ENCODE measurements at places on chromosomes 5 and 9.
A peak's percentile ranks its signal among the peaks of the same experiment; 100 is the strongest.

DNA sequence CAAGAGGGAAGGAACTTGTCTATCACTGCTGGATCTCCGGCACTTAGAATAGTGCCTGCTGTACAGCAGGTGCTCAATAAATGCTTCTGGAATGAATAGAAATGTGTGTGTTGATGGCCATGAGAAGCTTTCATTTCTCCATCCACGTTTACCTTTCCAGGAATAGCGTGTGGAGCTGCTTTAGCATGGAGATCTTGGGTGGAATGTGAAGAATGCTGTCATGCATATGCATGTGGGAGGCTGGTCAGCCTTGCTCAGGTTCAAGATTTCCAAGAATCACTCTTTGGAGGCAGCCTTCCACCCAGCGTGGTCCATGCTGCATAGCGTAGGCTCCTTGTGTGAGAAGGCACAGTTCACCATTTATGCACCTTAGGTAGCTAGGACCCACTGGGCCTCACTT, 19.2 kb downstream of the COL15A1 start:
- peak; percentile 33 for DNase-seq

- DNase-seq, result no peak
Observed at GRCh38 chr5:148659641-148660345, 5.5 kb upstream of the HTR4 start.

DNA sequence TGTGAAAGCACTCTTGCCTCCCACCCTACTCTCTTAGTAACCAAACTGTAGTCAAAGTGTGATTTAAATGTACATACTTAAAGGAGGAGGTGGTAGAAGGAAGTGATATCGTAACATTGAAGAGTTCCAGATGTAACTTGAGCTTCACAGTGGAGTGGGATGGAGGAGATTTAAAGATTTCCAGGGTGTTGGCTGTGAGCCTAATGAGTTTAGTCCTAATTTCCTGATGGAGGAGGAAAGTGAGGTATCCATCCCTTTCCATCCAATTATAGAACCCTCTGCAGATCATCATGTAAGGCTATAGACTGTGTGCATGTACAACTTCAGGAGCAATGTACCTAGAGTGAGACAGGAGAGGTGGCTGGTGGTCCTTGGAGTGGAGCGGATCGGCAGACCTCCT, 1163.9 kb upstream of the SEMA6A start:
- DNase-seq, result no peak

- DNase-seq, result no peak
Observed at GRCh38 chr9:27441741-27442070, 82.4 kb upstream of the IFNK start.

GRCh38 chr9:133499892-133500270, 21.0 kb upstream of the SLC2A6 start:
- no peak for DNase-seq

GRCh38 chr5:122073018-122073417, 5.0 kb downstream of the LOX start:
- DNase-seq, result no peak

- DNase-seq, result no peak
Observed at GRCh38 chr9:116459576-116459975, 227.5 kb upstream of the TRIM32 start.

DNA sequence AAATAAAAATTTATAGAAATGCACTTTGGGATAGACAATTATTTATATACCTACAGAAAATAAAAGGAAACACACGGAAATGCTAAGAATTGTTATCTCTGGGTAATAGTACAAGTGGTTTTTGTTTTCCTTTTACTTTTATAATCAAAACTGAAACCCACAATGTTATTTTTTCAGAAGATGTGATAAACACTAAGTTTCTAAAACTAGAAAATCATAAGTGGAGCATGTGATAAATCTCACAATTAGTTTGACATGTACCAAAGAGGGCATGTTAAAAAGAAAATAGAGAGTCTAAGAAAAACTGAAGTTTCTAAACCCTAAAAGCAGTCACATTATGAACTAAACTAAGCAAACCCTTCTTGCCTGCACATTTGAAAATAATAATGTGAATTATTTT, 61.1 kb downstream of the OXCT1 start:
- DNase-seq, result no peak

GRCh38 chr9:90807006-90807405, 5.4 kb downstream of the SYK start:
- no peak for DNase-seq

DNA sequence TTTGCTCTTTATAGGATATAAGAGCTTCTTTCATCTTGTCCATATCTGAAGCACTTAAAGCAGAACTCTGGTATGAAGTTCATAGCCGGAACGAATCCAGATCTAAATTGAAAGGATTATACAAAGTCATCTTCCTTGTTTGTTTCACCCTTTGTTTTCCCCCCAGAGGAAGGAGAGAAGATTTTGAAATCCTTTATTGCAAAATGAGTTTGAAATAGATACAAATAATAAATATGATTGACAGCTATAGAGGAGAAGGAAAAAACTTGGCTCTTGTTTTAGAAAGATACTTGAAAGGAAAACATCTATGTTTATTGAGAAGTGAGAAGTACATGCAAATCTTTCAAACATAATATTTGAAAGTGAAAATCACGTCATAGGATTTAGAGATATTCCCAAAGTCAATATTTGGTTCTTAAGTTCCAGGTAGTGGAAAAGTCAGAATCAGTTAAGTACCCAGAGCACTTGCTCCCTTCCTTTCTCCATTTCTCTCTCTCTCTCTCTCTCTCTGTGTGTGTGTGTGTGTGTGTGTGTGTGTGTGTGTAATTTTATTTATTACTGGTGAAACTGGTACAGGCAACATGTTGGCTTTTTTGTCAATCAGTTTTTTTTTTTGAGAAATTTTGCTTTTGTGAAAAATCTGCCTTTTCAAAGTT, 27.2 kb downstream of the PAM start:
- no peak for DNase-seq

DNA sequence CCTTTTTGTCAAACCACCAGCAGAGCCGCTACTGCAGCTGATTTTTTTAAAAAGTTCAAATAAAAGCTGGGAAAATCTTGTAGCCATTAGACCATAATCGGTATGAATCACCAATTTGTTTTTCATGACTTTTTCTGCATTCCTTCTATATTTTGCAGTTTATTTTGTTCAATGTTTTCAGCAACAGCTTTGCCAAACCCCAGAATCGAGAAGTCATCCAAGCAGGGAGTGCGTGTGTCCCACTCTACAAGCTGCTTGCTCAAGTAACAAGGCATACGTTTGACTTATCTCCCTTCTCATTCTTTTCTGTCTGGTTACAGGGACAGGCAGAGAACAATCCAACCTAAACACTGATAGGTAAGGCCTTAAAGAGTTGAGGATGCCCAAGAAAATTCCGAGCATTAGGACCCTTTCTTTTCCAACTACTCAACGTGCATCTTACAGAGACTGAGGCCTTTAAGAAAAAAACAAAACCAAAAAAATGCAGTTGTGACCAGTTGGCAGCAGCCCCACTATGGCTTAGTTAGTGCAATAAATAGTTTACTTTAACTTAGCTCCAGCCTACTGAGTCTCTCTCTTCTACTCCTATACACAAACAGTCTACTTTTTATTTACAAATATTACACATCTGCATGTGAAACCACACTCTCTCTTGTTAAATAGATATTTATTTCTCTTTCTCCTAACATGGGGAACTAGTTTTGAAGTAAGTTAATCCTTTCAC, 134.7 kb upstream of the SLIT3 start:
- no peak for DNase-seq

GRCh38 chr5:180865981-180866695, 5.1 kb upstream of the ZFP62 start:
- DNase-seq, result no peak

- no peak for DNase-seq
Observed at GRCh38 chr5:151382576-151382975, 35.2 kb upstream of the SLC36A2 start.

DNA sequence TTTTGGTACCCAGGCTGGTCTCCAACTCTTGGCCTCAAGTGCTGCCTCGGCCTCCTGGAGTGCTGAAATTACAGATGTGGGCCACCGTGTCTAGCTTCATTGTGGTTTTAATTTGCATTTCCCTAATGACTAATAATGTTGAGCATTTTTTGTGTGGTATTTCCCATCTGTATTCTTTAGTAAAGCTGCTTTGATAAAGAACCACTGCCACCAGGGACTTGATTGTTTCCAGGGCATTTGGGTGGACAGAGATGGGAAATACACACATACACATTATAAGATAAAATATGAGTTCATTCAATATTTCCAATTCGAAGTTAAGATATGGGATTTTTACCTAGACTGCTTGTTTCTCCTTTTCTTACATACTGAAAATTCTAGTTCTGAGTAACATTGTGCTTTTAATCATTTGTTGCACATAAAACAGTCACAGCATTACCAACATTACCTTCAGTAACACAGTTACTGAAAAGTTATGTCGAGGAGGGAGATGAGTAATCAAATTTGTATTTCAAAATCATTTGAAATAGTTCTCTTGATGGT, 28.9 kb downstream of the HABP4 start:
- no peak for DNase-seq

DNA sequence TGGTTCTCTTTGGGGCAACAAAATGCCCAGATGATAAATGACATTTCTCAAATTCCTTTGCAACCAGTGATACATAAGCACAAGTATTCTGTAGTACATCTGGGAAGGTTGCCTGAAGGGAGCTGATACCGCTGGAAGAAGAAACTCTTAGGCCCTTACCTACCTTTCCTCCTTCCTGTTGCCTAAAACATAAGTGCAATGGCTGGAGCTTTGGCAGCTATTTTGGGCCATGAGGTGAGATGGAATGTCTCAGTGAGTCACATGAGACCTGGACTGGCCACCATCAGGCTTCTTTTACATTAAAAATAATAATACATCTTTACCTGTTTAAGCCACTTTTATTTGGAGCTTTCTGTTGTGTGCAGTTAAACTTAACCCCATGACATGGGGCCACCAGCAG, 11.2 kb upstream of the ADGRD2 start:
- no peak for DNase-seq

GRCh38 chr5:141440341-141440740, 10.0 kb downstream of the PCDHGA12 start:
- no peak for DNase-seq

- DNase-seq, result peak; percentile 36
Observed at GRCh38 chr9:137085920-137086530, 760 bp upstream of the MAN1B1 start.

DNA sequence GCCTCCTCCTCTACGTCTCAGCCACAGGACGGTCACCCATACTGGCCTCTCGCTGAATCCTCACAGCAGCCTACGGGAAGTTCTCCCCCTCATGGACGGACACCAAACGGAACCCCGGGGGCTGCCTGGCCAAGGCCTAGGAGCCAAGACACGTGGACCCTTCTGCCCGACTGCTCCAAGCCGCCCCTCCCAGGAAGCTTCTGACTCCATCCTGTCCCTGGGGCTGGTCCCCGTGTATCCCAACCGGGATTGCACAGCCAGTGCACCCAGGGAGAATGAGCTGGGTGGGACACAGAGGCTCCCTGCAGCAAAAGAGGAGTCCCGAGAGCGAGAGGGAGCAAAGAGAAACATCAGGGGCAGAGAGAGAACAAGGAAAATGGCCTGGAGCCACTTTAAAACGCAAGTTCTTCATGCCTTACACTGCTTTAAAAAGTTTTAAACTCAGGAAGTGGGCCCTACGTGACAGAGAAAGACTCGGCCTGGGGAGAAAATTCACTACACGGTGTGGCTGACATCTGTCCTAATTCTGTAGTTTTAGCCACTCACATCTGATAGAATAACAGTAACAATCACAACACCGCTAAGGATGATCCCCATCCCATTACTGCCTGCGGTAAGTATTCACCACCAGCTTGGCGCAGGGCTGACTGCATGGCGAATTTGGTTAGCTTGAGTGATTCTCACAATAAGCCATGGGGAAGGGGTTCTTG, 3.0 kb downstream of the FAM78A start:
- DNase-seq, result no peak

- no peak for DNase-seq
Observed at GRCh38 chr9:135971111-135971766, 10.1 kb upstream of the UBAC1 start.

GRCh38 chr5:133006653-133007052, 19.7 kb downstream of the ZCCHC10 start:
- no peak for DNase-seq

- no peak for DNase-seq
Observed at GRCh38 chr5:63916786-63917185, 45.5 kb downstream of the HTR1A start.

DNA sequence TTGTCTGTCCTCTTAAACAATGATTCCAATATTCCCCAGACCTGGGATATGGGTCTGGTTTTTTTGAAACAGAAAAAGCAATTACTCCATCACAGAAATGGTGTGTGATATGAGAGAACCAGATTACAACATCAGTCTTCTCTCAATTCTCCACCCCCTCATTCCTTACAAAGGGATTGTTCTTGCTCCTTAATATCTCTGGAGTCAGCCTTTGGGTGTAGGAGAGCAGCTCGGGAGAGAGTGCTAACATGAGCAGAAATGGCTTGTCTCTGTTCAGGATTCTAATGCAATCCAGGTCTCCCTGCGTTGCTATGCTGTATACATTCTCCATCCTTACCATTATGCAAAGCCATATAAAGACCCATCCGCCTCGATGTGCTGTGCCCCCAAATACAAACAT, 32.7 kb downstream of the ZFAND5 start:
- no peak for DNase-seq

DNA sequence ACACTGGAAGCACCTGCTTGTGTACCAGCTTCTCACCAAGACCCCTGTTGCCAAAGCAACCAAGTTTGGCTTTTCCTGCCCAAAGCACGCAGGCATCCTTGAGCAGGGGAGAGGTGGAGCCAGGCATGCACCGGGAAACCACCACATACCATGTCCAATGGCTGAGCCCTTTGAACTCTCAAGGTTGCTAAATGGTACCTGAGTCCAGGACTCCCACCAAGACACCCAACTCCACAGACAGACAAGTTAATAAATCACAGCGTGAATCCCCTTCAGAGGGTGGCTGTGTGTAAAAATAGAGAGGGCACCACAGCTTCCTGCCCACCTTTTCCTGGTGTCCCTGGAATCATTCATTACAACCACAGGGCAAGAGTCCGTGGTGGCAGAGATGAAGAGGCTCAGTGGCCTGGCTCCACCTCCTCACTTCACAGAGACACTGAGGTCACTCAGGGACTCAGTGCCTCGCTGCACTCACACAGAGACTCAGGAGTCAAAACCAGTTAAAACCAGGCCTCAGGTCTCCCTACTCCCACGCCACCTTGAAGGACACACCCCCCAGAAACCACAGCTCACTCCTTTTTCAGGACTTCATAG, 143.7 kb downstream of the C5orf15 start:
- DNase-seq, result no peak

DNA sequence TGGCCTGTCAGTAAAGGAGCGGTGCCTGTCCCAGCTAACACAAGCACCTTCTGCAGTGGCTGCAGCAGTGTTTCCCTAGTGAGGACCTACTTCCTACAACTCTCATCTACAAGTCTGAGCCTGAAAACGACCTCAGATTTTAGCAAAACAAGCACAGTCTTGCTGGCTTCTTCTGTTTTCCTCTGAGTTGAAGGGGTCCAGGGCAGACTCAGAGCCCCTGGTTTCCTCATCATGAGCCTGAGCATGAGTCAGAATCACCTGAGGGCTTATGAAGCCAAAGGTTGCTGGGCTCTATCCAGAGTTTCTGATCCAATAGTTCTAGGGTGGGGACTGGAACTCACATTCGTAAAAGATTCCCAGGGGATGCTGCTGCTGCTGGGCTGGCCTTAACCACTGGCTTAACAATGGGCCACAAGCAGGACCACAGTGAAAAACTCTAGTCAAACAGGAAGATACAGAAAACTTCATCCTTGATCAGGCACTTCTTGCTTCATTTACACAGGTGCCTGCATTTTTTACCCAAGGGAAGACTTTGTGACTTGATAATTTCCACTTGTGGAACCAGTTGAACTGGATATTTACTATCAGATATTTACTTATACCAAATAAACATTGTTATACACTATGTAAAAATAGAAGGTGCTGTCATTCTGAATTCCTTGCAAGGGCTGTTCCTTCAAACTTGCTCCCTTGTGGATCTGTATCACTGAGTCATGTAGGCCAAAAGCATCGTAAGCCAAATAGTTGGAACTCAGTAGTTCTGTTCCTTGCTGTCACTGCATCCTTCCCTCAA, 4.3 kb upstream of the ACER2 start:
- no peak for DNase-seq

Data from WTC11 (cell line).